Posterior cingulate gyrus (tissue), 11 donors: ENCODE measurements at places on chromosomes 5 and 9.

DNA sequence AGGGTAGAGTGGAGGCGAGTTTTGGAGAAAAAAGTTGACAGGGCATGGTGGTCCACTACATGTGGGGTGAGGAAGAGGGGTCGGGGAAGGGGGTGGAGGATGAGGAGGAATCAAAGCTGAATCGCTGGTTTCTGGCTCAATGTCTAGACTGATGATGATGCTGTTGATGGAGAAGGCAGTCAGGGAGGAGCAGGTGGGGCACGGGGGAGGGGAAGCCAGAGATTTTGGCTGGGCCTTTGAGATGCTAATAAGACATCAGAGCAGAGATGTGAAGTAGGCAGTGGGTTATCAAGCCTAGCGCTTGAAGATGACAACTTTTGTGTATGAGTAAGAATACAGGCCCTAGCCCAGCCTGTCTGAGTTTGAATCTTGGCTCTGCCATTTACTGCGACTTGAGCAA lies 32.4 kb upstream of the TTC23L start:
- DNase-seq = no peak

- no peak for DNase-seq
These were observed 175.3 kb downstream of the WDR70 start for GRCh38 chr5:37554405-37554739.

GRCh38 chr5:147750065-147750464 lies 32.5 kb downstream of the JAKMIP2 start:
- DNase-seq = no peak

DNA sequence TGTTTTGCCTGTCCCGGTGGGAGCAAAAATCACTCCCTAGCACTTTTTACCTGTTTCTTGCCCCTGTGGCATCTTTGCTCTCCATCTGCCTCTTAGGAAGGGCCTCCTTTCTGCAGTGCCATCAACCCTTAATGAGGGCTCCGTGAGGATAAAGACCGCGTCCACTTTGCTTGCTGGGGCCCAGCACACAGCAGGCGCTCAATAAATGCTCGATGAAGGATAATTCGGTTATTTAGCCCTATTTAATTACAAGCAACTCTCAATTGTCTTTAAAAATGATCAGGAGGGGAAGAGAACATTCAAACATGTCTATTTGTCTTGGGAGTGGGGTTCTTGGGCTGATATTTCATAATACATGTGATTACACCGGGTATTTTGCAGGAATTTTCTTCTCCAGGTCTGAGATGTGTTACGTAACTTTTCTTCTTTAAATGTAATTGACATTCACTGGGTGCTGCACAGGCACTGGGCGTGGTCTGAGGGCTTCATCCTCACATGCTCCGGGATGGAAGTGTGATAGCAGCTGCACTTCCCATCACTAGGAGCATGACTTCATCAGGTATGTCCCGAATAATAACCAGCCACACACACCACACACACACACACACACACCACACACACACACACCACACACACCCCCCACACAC lies 19.8 kb upstream of the NTNG2 start:
- no peak for DNase-seq

GRCh38 chr5:110104060-110104725 lies 414.5 kb downstream of the MAN2A1 start:
- DNase-seq = no peak

- DNase-seq = no peak
These were observed 88.3 kb downstream of the RAPGEF1 start for GRCh38 chr9:131651599-131651998.

- DNase-seq = no peak
These were observed 527.0 kb upstream of the TUSC1 start for GRCh38 chr9:26205261-26205660.

- peak; percentile 58 for DNase-seq
These were observed 2124.9 kb downstream of the MAT2B start for GRCh38 chr5:165630261-165630778.

DNA sequence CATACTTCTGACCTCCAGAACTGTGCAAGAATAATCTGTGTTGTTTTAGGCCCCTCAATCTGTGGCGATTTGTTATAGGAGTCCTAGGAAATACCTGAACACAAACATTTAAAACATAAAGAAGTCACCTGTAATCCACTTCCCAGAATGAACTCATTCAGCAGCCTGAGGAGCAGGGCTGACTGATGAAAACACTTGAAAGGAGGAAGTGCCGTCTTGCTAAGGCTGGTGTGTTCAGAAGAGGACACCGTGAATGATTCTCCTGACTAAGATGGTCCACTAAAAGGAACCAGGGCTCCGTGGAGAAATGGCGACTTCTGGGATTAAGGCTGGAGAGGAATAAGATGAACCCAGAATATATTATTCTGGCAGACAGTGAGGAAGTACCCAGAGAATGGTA lies 18.7 kb upstream of the MARCHF6 start:
- DNase-seq = no peak

GRCh38 chr9:126499911-126500599 lies 113.7 kb upstream of the LMX1B start:
- no peak for DNase-seq

DNA sequence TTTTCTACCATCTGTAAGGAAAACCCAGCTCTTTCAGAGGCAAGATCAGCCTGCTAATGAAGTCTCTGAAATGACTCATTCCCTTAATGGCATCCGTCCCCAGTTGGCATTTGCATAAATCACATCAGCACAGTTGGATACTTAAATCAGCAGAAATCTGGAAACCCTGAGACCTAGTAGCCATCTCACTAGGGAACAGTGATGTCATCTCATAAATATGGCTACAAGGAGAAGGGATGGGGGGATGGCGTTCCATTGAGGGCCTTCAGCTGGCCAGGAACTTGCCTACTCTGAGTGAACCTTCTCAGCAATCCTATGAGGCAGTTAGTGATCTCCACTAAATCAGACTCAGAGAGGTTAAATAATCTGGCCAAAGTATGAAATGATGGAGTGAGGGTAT lies 81.8 kb downstream of the CMYA5 start:
- no peak for DNase-seq

DNA sequence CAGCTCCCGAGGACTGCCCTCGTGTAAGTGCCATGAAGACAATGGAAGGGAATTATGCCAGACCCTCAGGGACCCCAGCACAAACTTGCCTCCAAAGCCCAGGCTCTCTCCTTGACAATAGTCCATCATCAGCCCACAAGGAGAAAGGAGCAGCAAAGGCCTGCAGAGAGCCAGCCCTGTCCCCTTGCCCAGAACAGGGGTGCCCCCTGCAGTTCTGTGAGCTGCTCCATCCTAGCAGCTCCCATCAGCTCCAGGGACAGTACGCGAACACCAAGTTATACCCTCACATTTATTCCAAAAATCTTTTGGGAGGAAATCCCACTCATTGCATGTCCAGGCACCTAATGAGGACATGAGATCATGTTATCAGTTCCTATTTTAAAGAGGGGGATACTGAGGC lies 11.1 kb downstream of the BARX1 start:
- DNase-seq = no peak

DNA sequence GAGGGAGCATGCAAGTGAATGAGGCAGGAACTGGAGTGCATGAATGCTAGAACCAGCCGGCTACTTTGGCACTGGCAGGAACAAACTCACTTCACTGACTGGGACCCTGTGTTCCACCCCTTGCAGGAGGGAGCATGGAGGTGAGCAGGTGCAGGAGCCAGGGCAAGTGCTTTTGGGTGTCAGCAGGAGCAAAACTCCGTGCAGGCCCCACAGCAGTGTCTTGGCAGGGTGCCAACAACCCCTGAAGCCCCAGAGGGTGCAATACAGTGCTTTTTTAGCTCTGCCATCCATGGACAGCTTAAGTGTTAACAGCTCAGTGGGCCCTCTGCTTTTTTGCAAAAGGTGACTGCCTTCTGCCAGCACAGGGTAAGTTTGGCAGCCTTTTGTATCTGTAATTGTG lies 245.8 kb upstream of the PCSK5 start:
- no peak for DNase-seq

DNA sequence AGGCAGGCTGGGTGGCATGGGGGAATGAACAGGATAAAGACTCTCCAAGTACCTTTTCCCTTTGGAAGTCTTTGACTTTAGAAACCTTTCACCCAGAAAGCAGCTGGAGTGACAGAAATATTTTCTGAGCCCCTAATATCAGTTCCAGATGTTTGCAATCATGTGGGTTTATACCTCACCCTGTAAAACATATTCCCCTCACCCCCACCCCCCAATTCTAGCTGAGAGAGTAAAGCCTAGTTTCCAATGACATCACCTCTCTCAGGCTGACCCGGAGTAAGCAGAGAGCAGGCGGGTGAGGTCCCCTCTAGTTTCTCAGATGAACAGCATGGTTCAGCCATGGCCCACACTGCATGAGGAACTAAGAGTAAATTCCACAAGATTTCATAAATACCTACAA lies 82.9 kb upstream of the TRIM32 start:
- no peak for DNase-seq

DNA sequence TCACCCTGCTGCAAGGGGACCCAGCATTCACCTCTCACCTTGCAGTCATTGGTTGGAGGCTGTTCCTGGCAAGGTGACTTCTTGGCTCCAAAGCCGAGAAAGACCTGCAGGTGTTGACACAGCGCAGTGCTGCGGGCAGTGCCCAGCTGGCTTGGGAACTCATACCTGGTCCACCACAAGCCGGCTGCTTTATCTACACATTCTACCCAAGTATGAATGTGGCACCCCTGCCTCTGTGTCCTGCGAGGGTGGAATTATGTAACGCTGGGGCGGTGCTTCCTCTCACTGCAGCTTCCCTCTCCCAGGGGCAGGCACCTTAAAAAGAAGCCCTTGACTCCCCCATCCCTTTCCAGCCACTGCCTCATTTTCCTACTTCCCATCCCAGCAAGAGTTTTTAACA lies 2.5 kb upstream of the ZMYND19 start:
- no peak for DNase-seq

- no peak for DNase-seq
These were observed 31.1 kb upstream of the DAB2IP start for GRCh38 chr9:121620325-121620673.

DNA sequence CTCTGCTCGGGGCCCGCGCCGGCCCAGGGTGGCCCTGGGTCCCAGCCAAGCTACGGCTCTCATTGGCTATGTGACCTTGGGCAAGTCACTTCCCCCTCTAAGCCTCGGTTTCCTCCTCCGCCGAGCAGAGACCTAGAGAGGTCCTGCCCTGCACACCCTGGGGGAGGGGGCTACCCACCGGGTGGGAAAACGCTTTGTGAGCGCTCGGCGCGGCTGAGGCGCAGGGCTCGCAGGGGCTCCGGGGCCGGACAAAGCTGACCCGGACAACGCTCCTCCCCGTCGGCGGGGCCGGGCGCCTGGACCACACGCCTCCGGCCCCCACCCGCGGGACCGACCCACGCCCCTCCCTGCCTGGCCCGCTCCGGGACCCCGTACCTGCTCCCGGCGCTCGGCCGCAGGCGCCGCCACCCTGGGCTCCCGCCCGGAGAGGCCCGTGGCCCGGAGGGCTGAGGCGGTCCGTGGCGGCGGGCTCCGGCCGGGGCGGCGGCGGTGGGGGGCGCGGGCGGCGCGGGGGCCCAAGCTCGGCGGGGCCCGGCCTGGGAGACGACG lies 85.7 kb upstream of the MELK start:
- no peak for DNase-seq

DNA sequence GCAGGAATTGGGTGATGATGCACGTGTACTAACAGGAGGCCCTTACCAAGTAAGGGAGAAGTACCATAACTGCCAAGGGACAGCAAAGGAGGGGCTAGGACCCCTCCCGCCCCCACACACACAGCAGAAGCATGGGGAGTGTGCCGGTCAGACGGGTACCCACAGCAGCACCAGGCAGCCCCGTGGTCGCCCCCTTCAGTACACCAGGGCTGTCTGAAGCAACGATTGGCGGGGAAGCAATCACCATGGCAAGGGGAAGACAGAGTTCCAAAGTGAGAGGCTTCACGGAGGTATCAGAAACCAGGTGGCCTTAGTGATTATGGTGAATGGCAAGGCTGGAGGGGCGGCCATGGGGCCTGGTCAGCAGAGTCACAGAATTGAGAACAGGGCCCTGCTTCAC lies 72.2 kb downstream of the CAMSAP1 start:
- no peak for DNase-seq

GRCh38 chr5:5634817-5635216 lies 212.3 kb downstream of the ICE1 start:
- no peak for DNase-seq

GRCh38 chr9:12368569-12368968 lies 324.6 kb upstream of the TYRP1 start:
- DNase-seq = no peak

- DNase-seq = no peak
These were observed 569.8 kb upstream of the RIOK2 start for GRCh38 chr5:97752871-97753270.

- DNase-seq = no peak
These were observed 2.2 kb downstream of the FBXL7 start for GRCh38 chr5:15502208-15502607.

- DNase-seq = no peak
These were observed 104.8 kb upstream of the SREK1 start for GRCh38 chr5:66039296-66039695.

GRCh38 chr5:132909702-132910101 lies 36.2 kb downstream of the LEAP2 start:
- no peak for DNase-seq

- DNase-seq = no peak
These were observed 789.9 kb upstream of the C9orf72 start for GRCh38 chr9:28363151-28363562.

DNA sequence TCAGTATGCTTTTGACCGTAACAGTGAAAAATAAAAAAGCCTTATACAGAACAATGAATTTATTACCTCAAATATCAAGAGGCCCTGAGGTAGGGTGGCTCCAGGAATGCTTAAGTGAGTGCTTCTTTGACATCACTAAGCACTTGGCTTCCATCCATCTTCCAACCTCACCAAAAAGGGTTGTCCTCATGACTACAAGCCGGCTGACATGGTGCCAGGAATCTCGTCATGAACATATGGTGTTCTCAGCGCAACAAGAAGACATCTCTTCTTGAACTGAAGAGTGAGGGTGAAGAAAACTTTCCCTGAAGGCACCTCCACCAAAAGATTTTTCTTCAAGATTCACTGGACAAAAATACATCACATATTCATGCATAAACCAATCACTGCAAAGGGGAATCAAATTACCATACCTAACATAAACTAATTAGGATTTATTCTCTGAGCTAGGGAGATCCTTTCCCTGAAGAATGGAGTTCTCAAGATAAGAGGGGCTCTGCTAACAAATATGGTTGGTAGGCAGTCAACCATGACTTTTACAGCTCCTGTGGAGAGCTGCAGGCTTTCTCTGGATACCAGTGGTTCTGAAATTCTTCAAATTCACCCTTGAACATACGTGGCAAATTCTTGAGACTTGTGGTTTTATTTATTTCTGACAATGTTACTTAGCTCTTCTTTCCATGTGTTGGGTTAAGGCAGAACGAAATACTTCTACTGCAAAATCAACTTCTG lies 49.5 kb downstream of the AGXT2 start:
- DNase-seq = no peak

GRCh38 chr9:86202338-86202882 lies 57.0 kb downstream of the C9orf153 start:
- DNase-seq = no peak

DNA sequence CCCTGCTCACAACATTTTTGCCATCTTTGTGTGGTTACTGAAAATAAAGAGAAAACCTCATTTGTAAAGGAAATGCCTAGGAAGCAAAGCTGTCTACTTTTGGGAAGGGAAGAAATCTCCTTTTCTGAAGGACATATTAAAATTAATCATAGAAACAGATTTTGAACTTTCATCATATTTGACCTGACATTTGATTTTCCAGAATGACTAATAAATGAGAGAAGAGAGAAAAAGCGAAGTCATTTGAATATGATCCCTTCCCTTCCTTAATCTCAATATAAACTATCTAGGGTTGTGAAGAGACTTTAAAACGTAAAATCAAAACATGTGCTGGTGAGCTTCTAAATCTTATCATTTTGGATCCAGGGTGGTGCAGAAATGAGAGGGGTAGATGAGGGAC lies 66.3 kb downstream of the FEM1C start:
- DNase-seq = no peak

- DNase-seq = no peak
These were observed 384.0 kb upstream of the DMAC1 start for GRCh38 chr9:8183618-8184017.
